ENCODE measurements at places on chromosomes 6 and 20.

- no peak for DNase-seq
These were observed 36.4 kb downstream of the RIPOR3 start for GRCh38 chr20:50654904-50655303.

- no peak for DNase-seq
These were observed 96.0 kb downstream of the CEBPB start for GRCh38 chr20:50286609-50287008.

DNA sequence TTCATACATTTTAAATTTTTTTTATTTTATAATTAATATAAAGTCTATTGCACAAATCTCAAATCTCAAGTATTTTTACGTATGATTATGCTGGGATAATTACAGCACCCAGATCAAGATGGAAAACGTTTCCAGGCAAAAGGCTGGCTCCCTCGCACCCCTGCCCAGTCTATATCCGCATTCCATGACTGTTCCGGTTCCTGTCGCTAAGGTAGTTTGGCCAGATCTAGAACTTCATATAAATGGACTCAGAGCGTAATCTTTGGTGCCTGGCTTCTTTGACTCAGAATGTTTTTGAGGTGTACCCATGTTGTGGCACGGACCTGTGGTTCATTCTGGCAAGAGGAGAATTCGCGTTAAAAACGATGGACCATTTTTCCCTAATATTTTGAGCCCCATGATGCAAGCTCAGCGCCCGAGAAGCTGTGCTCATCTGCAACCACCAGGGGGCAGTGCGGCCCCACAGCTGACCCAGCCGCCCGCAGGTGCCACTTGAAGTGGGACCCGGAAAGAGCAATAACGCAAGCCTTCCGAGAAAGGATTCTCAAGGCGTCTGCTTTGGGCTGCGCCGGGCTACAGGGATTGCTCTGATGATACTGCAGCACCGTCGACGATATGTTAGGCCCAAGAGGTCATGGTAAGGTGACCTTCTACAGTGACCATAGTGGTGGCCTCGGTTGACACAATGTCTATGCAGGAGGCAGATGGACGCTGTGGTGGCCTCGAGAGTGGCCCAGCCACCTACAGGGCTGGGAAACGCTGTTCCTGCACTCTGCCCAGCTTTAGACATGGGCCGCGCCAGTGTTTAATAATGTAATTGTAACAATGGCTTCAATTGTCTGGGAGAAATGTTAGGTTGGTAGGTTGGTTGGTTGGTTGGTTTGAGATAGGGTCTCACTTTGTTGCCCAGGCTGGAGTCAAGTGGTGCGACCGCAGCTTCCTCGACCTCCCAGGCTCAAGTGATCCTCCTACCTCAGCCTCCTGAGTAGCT is 160.1 kb downstream of the ZMYND8 start:
- peak; percentile 49 for DNase-seq

- no peak for DNase-seq
These were observed 9.6 kb downstream of the BTNL2 start for GRCh38 chr6:32397252-32397920.

- no peak for DNase-seq
These were observed 71.4 kb downstream of the ARID1B start for GRCh38 chr6:156848533-156848932.

- no peak for DNase-seq
These were observed 299.2 kb downstream of the UBE3D start for GRCh38 chr6:82766476-82766875.

Measured in stimulated activated CD4-positive, alpha-beta T cell treated with anti-CD3 and anti-CD28 coated beads, Interleukin-1b, Interleukin-23, amount 100 ng/mL, for 24 hours (primary cell).